CD4-positive, alpha-beta T cell (primary cell): ENCODE measurements at places on chromosomes 6 and 20. TPM values are rescaled to one million over a fixed set of nuclear protein-coding genes. Genes with fewer than 3 reads are reported as not detected.

CLPSL2 gene
- not detected for total RNA-seq

C6orf58 gene
- total RNA-seq = not detected

GRCh38 chr6:116365743-116366142 lies 5.0 kb upstream of the DSE start:
- peaks cover 10% of the 10 kb centered on the region for H3K4me1 ChIP-seq
- H3K36me3 ChIP-seq = no peaks in the 10 kb centered on the region
- no peak for DNase-seq
- H3K27me3 ChIP-seq = no peaks in the 10 kb centered on the region
- H3K27ac ChIP-seq = no peak overlapping the region

DNA sequence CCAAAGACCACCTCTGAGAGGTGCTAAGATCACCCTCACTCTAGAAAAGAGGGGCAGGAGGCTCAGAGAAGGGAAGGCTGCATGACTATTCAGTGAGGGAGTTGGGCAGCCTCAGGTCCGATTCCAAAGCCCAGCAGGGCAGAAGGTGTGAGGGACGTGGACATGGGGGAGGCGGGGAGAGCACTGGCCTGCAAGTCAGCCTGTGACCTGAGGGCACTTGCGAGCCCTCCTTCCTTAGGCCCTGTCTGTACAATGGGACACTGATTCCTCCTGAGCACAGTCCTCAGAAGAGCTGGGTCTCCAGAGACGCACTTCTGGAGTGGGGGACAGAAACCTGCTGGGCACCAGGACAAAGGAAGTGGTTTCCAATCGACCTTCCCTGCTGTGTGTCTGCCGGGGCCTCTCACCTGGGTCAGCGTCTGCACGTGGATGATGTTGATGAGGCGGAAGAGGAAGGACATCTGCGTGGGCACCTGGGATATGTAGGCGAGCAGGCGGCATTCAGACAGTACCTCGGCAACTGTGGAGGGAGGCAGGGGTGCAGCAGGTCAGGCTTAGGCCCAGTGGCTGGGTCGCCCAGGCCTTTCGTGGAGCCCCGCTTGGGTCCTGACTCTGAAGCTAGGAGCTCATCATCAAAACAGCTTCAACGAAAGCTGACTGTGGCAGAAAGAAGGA lies 48.5 kb downstream of the MYH7B start:
- no peak overlapping the region for H3K4me3 ChIP-seq
- DNase-seq = no peak
- no peaks in the 10 kb centered on the region for H3K27me3 ChIP-seq

- no peak for DNase-seq
- H3K4me3 ChIP-seq = no peak overlapping the region
- H3K36me3 ChIP-seq = peaks cover 27% of the 10 kb centered on the region
- no peak overlapping the region for H3K27ac ChIP-seq
Observed at GRCh38 chr6:57108691-57109090, 18.7 kb downstream of the ZNF451 start.
